Kidney glomerular epithelial cell (primary cell): ENCODE measurements at places on chromosomes 6 and 20.
A peak's percentile ranks its signal among the peaks of the same experiment; 100 is the strongest.

- DNase-seq, result no peak
Measured at GRCh38 chr6:5723841-5724691, 282.7 kb downstream of the NRN1 start.

GRCh38 chr20:22490287-22491193, 93.8 kb downstream of the FOXA2 start:
- DNase-seq, result peak; percentile 65

- DNase-seq, result peak; percentile 90
Measured at GRCh38 chr20:44166008-44166407, 21.0 kb downstream of the JPH2 start.

DNA sequence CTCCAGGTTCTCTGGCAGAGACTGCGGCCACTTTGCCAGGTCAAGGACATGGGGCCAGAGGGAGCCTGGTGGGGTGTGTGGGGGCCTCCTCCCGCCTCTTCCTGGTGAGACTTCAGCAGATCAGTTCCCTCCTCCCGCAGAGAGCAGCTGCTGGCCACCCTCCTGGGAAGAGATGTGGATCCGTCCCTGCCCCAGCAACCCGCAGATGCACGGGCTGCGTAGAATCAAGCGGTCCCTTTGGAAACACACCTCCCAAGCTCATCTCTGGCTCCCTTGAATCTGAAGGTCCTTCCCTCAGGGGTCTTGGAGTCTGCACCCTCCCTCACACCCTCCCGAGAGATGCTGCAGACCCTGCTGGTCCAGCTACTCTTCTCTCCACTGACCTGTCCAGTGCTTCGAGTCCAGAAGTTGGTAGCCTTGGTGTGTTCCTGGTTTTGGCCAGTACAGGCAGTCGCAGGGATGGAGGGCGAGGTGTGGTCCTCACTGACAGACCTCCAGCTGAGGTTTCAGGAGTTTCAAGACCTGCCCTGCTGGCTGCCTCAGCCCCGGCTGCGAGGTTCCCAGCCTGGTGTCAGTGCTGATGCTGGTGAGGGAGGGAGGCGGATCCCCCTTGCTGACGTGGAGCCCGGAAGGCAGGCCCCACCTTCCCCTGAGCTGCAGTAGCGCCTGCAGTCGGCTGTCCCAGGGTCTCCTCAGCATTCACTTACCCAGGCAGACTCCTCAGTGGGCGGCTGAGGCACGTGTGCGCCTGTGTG, at the start of gene NPBWR2:
Gene NPBWR2, minus strand, starts transcription at position 585 of the 755 bp plus-strand sequence. CDS start 734 bp downstream, outside the sequence.
- DNase-seq, result no peak

GRCh38 chr6:122066200-122066599, 333.3 kb upstream of the HSF2 start:
- DNase-seq, result no peak

DNA sequence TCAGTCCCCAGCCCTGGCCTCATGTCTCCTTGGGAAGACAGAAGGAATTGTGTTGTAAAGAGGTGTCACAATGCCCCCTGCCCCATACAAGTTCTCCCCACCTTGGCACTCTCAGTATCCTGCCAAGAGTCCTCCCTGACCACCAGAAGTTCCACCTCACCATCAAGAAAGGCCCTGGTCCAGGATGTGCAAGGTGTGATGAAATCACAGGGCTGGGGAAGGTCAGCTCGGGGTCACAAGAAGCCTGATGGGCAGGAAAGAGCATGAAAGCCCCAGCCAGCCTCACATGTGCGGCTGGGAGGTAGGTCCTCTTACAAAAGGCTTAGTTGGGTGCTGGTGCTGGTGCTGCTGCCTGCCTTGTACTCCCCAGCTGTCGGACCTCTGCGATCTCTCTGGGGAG, 12.9 kb upstream of the C6orf132 start:
- no peak for DNase-seq

DNA sequence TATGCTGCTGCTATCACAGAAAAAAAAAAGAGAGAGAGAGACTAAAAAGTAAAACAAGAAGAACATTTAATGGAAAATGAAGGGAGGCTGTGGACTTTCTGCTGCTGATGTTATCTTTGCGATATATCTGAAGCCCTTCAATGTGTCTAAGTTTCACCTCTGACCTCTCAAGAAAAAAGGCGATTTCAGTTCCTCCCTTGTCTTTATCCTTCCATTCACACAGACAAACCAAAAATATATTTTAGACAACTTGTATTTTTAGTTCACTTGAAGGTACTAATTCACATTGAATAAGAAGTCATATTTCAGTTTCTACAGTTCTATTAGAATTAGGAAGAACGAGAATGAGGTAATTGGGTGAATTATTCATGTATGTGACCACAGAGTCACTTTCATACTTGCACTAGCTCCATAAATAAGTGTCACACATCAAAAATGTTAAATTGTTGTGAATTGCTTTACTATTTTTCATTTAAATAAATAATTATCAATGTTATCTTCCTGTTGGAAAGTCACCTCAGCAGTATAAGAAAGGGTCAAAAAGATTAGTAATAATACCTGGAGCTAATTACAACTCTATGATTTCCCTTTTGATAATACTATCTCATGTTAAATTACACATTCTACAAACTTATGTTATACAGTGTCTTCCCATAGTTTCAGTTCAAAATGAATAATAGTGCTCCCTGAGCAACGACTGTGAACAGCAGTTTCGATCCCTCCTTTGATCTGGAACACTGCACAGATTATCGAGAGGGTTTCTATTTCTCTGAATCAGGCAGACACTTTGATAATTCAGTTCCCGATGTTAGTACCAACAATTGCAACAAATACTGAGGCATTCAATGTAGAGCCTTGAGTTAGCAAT, 85.2 kb upstream of the PLCB4 start:
- no peak for DNase-seq

DNA sequence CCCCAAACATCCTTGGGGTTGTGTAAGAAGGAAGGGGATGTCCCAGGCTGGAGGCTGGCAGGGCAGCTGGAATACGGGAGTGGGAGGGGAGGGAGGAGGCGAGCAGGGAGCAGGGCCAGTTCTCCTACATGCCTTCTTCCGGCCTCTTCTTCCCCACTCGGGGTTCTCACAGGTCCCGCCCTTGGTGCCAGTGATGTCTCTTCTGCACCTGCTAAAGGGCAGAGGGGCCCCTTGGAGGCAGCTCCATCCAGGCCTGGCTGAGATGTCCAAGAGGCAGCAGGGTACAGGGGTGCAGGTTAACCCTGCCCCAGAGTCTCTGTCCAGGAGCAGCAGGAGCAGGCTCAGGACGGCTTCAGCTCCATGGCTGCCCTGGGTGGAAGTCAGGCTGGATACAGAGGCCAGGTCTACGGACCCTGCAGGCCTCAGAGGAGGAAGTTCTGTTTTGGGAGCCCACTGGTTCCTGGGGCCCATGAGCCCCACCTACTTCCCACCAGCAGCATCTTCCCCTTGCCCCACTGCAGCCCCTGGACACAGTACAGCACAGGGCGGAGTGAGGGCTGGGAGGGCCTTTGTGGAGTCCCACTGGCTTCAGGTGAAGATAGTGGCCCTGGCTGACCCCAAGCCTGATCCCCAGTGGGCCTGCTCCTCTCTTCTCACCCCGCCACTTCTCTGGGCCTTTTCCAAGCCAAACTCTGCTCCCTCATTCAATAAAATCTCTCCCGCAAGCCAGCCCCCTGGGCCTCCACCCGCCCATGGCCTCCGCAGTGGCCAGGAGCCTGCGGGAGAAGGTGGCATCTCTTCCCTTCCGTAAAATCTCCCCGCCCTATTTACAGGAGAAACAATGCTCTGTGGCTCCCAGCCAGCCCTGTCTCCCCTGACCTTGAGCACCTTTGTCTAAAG, 60.4 kb downstream of the YTHDF1 start:
- no peak for DNase-seq

- no peak for DNase-seq
Measured at GRCh38 chr6:157980288-157981131, 1.2 kb upstream of the SYNJ2 start.

GRCh38 chr20:51434580-51435247, 107.8 kb downstream of the NFATC2 start:
- DNase-seq, result no peak

- DNase-seq, result peak; percentile 13
Measured at GRCh38 chr6:27296106-27296783, 15.8 kb downstream of the POM121L2 start.

DNA sequence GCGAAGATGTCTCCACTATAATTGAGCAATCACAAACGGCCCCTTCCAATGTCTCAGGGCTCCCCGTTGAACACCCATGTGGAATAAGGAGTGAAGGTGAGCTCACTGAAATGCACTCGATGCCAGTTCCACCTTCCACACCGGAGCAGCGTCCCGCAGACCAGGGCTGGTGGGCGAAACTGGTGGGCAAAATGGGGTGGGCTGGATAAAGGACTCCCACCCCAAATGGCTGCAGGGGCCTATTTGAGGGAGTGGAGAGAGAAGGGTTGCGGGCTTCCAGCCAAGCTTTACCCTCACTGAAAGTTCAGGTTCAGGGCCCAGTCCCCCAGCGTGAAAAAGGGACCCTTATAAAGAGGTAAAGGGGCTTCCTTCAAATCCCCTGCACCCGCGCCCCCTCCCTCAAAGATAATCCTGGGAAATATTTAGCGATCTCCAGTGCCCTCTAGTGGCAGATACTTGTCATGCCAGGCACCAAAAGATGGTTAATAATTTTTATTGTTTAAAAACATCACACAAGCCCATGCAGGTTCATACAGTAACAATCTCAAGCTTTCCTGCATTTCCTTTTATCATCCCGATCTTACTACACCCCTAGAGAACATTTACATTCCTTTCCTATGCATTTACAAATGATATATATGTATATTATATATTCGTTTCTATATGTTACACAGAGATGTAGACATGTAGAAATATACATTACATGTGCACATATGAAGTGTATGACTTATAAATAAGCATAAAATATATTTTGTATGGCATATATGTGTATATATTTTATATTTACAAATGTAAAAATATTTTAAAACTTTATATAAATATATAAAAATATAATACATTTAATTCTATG, 58.2 kb upstream of the NKX2-2 start:
- no peak for DNase-seq

DNA sequence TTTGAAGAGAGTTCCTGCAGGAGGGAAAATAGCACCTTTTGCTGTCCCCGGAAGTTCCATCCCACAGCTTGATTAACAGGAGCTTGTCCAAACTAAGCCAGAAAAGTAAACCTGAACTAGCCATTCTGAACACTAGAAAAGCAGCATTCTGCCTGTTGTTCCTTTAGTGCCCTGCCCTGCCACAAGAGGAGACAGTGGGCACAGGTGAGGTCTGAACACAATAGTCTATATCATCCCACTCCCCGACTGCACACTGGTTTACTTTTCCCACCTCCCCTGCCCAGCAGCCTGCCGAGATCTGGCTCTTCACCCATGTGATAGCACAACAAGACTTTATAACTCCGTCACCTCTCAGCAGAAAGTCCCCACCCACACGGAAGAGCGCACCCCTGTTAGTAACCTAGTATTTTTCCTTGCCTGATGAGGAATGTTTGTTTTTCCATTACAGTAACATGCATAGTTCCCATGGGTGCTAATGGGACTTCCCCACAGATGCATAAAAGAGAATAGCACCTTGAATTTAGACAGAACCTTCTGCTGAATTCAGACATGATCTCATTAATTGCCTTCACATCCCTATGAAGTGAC, 59.7 kb downstream of the TFAP2A start:
- peak; percentile 31 for DNase-seq

DNA sequence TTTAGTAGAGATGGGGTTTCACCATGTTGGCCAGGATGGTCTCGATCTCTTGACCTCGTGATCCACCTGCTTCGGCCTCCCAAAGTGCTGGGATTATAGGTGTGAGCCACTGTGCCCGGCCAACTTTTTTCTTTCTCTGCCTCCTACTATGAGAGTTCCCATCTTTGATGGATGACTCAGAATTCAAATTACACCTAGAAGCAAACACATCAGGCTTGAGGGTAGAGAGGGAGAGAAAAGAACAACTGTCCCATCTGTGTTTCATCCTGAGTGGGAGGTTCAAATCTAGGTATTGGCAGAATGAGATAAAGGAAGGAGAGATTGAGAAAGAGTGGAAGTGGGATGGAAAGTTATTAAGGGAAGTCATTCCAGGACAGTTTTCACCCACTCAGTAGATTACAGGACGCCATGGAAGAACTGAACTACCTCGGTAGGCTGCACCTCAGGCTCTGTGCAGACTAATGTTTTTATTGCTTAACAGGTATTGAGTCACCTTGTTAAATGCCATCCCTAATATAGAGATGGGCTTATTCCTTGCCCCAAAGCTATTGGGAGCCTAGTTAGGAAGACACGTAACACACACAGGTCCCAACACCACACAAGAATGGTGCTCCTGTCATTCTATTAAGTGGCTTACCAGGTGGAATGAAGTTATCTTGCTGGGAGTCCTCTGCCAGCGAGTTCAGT, 275.7 kb downstream of the SOX4 start:
- DNase-seq, result no peak

DNA sequence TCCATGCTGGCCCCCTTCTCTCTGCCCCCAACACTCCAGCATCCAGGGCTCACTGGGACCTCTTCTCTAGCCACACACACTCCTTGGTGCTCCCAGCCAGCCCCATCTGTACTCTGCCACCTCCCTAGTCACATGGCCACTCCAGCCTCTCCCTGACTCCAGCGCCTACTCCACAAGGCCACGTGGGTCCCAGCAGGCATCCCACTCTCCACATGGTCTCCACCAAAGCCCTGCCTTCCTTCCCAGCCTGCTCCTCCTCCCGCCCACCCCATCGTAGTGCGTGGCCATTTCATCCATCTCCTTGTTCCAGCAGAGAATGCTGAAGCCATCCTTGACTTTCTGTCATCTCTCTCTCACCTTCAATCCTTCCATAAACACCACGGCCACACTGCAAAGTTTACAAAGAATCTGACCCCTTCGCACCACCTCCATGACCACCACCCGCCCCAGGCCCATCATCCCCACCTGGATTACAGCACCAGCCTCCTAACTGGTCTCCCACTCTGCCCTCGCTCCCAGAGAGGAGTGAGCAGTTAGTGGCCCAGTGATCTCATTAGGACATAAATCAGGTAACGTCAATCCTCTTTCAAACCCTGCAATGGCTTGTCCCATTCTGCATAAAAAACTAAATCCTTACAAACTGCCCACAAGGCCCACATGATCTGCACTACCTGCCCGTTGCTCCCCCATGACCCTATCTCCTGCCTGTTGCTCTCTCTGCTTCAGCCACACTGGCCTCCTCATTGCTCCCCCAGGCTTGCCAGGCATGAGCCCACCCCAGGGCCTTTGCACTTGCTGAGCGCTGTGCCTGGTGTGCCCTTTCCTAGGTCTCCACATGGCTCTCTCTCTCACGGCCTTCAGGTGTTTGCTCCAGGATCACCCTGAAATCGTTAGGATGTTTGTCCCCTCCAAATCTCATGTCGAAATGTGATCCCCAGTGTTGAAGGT, 96.2 kb downstream of the GRM4 start:
- no peak for DNase-seq
